ENCODE measurements at places on chromosomes 3 and 15.

- DNase-seq: no peak
Observed at GRCh38 chr3:46075816-46076215, 48.5 kb upstream of the XCR1 start.

DNA sequence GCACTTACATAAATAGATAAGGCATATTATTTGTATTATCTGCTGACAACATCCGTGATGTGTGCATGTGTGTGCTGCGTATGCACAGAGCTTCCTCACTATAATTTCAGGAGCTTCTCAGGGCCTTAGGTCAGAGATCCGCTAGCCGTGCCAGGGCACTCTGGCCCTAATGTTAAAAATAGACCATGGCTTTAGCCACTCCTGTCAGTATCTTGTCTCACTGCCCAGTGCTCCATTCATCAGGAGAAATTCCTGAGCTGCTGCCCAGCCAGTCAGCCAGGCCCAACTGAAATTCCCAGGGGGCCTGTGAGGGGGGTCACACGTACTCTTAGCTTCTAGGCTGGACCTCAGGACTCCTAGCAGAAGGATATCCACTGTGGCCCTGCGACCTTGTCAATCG lies 70.0 kb upstream of the ABHD2 start:
- DNase-seq: no peak

- DNase-seq: no peak
Observed at GRCh38 chr15:52008359-52008697, 10.7 kb upstream of the MAPK6 start.

GRCh38 chr3:131526801-131527347 lies 24.1 kb upstream of the MRPL3 start:
- DNase-seq: peak; percentile 76

GRCh38 chr3:9352917-9353752 lies 9.7 kb upstream of the THUMPD3 start:
- peak; percentile 85 for DNase-seq

DNA sequence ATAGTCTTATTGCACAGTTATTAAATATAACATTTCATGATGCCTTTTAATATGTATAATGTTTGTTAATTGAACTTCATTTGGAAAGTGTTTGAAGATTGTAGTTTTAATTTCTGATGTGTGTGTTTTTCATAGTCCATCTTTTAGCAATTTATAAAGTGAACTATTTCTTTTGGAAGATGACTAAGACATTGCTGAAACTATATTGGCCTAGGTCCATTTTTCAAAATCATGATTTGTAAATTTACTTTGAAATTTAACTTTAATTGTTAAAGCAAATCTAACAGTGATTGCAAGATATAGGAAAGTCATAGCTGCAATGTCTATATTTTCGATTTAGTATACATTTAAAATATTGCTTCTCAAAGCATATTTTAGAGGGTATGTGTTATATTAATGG lies 30.8 kb downstream of the MCTP2 start:
- no peak for DNase-seq

GRCh38 chr3:43770426-43771103 lies 79.8 kb downstream of the ABHD5 start:
- peak; percentile 98 for DNase-seq

DNA sequence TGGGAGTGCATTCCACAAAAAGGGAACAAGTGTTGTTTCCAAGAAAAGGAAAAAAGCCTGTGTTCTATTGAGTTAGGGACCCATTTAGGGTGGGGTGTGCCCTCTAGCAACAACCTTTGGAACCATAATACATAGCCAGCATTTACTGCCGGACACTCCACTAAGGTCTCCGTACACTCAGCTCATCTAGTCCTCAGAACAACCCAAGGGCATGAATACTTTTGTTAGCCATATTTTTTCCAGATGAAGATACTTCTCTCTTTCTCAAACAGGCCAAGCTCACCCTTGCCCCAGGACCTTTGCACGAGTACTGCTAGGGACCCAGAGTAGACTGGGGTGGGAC lies 46.2 kb downstream of the GLDN start:
- DNase-seq: no peak

DNA sequence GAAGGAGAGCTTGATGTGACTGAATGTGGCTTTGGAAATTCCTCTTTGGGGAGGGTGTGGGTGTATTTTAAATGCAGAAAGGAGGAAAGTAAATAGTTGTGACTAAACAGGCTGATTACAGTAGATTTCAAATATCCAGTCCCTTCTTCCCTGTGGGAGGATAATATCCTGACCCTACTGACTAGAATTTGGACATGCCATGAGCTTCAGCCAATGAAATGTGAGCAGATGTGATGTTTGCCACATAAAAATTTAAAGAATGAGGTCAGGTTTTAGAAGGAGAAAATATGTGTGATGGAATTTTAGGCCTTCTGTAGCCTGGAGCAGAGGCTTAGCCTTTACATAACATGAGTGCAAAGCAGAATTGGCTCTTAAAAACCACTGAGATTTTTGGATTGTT lies 1218.9 kb downstream of the ROBO2 start:
- DNase-seq: no peak

DNA sequence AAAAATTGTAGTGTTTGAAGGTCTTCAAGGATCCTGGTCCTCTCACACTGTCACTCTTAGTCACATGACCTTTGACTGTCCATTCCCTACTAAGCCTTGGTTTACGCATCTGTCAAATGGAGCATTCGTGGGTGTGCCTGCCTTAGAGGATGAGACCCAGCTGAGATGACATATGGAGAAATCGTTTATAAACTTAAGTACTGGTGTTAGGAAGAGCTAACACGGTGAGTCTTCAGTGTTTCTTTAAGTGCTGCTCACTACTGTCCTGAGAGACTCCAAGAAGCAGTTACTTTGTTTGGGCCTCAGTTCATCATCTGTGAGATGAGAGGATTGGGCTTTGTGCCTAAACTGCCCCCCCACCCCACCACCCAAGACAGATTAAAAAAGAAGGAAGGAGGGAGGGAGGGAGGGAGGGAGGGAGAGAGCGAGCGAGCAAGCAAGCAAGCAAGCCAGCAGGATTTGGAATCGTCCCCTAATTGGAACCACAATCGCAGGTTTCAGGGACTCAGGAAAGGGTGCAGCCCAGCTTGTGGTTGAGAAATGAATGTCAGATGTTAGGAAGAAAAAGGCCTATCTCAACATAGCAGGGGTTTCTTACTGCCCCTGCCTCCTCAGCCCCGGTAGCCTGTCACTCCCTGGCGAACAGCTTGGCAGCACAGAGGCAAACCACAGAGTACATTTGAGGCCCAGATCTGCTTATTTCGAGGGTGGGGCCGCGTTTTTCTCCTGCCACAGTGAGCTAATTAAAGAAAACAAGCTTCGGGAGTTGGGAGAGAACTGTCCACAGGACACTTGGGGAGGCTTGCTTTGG lies 32.7 kb downstream of the SMAD3 start:
- DNase-seq: peak; percentile 98

DNA sequence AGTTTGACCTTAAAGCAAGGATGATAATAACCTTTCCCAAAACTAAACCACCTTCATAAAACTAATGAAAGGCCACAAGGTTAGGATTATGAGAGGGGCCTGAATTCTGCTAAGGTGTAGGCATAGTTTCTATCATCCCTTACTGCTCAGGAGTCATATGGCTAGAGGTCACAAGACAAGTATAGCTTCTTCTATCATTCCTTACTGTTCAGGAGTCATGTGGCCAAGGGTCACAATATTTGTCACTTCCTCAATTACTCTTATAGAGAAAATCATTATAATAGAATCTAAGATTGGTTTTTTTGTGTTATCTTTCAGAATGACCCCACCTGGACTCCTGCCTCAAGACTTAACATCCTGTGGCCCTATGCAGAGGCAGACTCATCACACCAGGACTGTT lies 36.6 kb downstream of the HERC1 start:
- no peak for DNase-seq

DNA sequence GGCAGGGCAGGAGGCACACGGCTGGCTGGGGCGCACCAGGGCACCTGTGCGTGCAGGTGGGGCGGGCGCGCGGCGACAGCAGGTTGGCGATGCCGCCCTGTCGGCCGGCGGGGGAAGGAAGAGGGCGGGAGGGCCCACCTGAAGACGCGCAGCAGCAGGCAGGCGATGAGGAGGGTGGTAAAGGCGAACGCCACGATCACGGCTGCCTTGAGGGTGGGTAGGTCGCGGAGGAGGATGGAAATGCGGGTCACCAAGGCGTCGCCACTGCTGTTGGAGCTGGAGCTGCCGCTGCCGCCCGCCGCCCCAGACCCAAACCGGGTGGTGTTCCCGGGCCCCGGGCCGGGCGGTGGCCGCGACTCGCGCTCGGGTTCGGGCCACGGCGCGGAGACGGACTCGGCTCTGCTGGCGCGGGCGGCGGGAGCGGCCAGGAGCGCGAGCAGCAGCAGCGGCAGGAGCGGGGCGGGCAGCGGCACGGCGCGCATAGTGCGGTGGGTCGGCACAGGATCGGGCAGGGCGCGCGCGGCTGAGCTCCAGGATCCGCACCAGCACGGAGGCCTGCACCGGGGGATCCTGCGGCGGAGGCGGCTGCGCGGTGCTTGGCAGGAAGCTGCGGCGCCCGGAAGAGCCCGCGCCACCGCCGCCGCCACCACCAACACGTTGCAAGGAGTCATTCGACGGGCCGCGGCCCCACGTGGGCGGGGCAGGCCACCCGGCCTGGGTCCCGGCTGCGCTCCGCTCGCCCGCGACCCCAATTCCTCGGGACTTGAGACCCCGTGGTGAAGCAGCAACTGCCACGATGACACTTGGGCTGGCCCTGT lies at the start of gene FAM174B:
TSS of gene FAM174B (minus strand) at position 598 of the 818 bp plus-strand sequence.
- DNase-seq: peak; percentile 68

- DNase-seq: no peak
Observed at GRCh38 chr3:136893848-136894443, 31.9 kb downstream of the NCK1 start.

DNA sequence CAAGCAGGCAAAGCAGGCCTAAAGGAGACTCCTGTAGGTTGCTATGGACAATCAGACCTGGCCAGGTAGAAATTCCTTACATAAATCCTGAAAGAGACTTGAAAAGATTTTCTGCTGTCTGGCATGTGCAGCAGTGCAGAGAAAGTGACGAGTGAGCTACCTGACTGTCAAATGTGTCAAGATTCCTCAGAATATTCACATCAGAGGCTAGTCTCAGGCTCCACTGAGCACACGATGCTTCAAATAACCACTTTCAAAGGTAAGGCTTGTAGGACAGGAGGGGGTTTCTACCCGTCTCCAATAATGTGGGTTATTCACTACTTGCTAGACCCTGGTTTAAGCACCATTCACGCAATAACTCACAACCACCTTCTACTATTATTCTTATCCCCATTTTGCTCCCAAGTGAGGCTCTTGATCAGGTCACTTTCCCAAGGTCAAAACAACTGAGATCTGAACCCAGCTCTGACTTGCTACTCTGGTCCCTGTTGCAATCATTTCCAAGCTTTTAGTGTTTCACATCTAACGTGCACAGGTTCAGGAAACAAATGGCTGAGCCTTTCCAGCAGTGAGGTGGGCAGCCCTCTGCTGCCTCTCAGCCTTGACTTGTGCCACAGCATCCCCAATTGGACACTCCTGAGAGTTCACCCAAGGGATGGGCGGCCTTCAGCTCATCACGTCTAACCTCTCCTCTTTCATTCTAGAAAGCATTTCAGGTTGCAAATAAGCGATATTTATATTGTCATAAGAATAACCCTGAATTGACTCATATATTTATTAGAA lies 329.9 kb upstream of the WNT5A start:
- no peak for DNase-seq

DNA sequence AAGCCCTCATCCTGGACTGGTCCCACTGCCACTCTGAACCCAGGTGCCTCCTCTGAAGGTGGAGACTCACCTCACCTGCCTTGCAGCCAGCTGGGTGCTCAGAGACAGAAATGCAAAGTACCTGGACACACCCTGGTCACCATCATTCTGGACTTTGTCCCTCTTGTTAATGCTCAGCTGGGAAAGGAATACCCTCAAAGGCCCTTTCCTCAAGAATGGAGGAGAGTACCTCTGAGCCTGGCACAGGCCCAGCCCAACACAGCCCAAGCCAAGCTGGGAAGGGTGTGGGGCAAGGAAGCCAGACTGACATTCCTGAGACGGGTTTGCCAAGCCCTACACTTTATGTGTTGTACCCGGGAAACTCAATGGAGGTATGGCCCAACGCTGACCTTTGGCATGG lies 983 bp upstream of the ALAS1 start:
- no peak for DNase-seq

GRCh38 chr3:146154995-146155394 lies 6.0 kb downstream of the PLOD2 start:
- DNase-seq: peak; percentile 65

GRCh38 chr3:116001151-116001621 lies 377.9 kb downstream of the GAP43 start:
- DNase-seq: no peak

DNA sequence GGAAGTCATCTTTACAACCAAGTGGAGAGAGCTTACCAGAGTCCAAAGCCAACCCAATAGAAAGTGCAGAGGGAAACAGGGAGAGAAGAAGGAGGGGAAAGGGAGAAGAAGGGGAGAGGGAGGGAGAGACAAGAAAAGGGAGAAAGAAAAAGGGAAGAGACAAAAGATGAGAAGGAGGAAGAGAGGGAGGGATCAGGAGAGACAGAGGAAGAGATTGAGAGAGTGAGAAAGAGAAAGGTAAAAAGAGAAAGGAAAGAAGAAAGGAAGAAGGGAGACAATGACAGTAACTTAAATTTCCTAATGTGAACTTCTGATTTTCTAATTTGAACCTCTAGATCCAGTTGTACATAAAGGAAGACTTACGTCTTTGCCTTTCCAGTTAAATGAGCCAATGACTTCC lies 20.7 kb upstream of the WNT5A start:
- DNase-seq: no peak

- DNase-seq: no peak
Observed at GRCh38 chr15:89621547-89621946, 33.7 kb downstream of the KIF7 start.

DNA sequence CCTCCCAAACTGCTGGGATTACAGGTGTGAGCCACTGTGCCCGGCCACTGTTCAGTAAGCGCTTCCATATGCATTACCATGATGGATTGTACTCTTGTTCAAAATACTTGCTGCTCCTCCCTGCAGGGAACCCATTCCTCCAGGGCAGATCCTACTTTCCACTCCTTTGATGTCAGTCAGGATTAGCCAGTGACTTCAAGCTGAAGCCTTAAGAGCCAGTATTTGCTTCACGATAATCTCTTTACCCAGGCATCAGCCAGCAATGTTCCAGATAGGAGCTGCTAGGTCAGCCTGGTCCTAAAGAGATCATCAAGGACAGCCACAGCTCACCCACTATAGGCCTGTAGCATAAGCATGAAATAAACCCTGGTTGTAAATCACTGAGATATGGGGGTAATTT lies 96.5 kb upstream of the UBE2E2 start:
- DNase-seq: no peak

GRCh38 chr15:100542290-100542689 lies 13.5 kb upstream of the CERS3 start:
- no peak for DNase-seq

- peak; percentile 83 for DNase-seq
Observed at GRCh38 chr15:32029862-32030781, at the start of gene CHRNA7. TSS of gene CHRNA7 (plus strand) at chr15:32030515. CDS start at chr15:32030595, 80 bp downstream.

DNA sequence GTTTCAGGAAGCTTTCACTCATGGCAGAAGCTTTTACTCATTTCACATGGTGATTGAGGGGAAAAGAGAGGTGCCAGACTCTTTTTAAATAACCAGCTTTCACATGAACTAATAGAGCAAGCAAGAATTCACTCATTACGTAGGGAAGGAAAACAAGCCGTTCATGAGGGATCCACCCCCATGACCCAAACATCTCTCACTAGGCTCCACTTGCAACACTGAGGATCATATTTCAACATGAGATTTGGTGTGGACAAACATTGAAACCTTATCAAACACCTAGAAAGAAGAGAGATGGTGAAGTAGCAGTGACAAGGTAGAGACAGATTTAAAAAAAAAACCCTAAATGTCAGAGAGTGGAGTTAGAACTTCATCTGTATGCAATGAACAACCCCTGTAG lies 408.6 kb upstream of the PDZRN3 start:
- DNase-seq: no peak

GRCh38 chr3:39977058-39977794 lies 167.8 kb downstream of the MYRIP start:
- DNase-seq: no peak
